ENCODE measurements at places on chromosomes 11 and 22.

GRCh38 chr11:92580908-92581307, 356.3 kb downstream of the FAT3 start:
- no peak for DNase-seq

DNA sequence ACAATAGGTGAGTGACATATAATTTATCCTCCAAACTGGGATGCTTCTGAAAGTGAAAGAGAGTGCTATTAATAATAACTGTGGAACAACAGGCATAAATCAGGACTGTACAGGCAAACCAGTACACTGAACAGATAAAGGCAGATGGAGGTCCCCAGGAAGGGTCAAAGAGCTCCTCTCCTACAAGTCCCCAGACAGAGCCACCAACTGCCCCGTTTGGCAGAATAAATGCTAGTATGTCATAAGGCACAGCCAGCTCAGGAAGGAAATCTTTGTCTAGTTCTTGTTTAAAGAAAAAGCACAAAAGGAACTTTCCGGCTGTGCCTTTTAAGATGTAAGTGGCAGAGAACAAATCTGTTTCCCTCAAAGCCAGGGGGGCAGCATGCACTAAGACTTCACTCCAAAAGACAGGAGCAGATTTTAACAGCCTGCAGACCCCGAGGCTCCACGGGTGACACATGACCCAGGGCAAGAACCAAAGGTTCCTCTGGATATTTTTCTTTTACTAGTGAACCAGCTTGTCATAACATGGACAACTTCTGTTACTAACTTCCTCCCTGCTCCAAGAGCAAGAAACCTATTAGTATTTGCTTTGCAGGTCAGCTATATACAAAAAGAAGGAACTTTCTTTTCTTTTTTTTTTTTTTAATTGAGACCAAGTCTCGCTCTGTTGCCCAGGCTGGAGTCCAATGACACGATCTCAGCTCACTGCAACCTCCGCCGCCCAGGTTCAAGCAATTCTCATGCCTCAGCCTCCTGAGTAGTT, 50.2 kb downstream of the MYH9 start:
- DNase-seq, result no peak

DNA sequence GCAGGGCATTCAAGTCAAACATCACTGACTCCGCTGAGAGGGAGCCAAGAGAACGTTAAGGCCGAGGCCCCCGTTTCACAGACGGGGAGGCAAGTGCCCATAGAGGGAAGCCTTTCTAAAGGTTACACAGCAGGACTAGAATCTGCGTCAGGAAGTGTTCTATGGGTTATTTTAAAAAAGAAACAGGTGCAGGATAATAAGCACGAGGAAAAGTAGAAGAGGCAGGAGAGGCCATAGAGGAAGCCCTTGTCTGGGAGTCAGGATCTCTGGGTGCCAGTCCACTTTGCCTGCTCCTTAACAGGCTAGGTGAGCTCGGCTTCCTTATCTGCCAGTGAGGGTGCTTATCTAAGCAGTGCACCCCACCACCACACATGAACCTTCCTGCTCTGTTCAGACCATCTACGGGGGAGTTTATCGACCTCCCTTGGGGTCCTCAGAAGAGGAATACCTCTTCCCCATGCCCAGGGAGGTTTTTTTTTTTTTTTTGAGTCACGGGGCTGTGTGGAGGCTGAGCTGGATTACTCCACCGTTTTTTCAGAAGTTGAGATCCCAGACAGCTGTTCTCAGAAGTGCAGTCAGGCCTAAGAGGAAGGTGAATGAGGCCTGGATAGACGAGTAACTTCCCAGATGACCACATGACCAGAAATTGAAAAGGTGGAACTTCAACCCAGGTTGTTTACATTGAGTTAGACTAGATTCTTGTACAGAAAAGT, 1.2 kb upstream of the FCHSD2 start:
- DNase-seq, result no peak

DNA sequence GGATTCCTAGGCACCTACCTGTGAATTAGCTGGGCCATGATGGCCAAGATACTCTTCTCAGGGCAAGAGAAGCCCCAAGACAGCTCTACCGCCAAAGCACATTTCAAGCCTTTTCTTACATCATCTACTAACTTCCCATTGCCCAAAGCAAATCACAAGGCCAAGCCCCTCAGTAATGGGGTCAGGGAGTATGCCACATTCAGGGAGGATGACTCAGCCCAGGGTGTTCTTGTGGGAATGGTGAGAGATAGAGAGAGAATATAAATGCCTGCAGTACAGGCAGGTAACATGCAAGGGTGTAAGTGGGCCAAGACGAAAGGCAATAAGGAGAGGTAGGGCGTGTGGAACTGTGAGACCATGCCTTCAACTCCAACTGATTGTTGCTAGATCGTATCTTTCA, 162.5 kb upstream of the ISX start:
- DNase-seq, result no peak

GRCh38 chr11:118947091-118947490, 9.0 kb upstream of the UPK2 start:
- DNase-seq, result no peak

- DNase-seq, result no peak
Observed at GRCh38 chr11:129724866-129725265, 90.8 kb upstream of the TMEM45B start.

DNA sequence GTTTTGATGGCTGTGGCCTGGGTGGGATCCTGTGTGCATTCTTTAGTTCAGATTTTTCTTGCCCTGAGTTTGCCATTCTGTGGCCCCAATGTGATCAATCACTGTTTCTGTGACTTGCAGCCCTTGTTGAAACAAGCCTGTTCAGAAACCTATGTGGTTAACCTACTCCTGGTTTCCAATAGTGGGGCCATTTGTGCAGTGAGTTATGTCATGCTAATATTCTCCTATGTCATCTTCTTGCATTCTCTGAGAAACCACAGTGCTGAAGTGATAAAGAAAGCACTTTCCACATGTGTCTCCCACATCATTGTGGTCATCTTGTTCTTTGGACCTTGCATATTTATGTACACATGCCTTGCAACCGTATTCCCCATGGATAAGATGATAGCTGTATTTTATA, 620 bp downstream of the OR4C16 start:
- DNase-seq, result no peak

DNA sequence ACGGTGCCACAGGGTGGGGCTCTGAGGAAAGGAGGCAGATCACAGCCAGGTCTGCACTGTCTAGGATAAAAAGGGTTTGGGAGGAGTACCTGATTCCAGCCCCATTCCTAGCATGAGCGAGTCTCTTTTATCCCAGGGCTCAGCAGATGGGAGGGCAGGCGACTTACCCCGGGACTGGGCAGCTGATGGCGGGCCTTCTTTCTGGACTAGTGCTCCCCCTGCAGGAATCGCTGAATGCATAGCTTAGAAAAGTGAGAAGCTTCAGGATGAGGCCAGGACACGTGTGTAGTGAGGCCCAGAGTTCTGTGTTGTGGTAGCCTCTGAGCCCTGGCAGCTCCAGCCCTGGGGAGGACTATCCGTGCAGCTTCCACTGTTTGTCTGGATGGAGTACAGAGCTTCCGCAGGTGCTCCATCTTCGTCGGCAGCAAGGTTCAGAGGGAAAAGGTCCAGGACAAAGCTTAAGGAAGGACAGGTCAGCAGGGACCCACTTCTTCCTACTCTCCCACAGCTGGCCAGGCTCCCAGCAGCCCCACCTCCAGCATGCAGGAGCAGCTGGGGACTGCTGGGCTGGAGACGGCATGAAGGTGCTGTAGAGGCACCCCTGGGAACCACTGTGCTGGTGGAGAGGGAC, 30.4 kb downstream of the COMMD9 start:
- no peak for DNase-seq
